Sciatic nerve (tissue), 2 donors: ENCODE measurements at places on chromosomes 11 and 22. TPM values are rescaled to one million over a fixed set of nuclear protein-coding genes. Genes with fewer than 3 reads are reported as not detected.

DNA sequence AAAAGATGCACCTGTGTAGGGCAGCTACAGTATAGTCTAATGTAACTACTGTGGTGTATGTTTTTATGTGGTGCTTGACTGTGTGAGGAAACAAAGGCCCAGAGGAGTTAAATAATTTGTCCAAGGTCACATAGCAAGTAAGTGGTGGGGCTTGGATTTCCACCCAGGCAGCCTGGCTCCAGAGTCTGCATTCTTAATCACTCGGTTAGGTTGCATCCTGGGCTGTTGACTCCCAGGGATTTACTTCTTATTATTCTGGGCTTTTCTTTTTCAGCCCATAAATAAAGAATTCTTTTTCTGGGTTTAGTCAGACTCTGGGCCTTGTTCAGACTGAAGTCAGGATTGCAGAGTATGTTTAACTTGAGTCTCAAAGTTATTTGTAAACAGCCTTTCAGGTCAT is 82.1 kb downstream of the ARHGAP42 start:
- no peak for DNase-seq

DNA sequence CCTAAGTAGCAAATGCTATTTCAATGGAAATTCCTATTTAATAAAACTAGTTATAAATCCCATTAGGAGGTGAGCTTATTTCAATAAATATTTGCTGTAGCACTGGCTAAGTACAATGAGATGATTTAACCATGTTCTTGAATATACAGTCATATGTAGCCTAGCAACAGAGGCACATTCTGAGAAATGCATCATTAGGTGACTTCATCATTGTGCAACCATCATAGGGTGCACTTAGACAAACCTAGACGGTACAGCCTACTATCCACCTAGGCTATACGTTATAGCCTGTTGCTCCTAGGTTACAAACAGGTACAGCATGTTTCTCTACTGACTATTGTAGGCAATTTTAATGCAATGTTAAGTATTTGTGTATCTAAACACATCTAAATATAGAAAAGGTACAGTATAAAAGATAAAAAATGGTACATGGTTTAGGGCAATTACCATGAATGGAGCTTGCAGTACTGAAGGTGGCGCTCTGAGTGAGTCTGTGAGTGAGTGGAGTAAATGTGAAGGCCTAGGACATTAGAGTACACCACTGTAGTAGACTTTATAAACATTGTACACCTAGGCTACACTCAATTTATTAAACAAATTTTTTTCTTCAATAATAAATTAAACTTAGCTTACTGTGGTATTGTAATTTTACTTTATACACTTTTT is 350.1 kb downstream of the CASP12 start:
- DNase-seq = no peak

DNA sequence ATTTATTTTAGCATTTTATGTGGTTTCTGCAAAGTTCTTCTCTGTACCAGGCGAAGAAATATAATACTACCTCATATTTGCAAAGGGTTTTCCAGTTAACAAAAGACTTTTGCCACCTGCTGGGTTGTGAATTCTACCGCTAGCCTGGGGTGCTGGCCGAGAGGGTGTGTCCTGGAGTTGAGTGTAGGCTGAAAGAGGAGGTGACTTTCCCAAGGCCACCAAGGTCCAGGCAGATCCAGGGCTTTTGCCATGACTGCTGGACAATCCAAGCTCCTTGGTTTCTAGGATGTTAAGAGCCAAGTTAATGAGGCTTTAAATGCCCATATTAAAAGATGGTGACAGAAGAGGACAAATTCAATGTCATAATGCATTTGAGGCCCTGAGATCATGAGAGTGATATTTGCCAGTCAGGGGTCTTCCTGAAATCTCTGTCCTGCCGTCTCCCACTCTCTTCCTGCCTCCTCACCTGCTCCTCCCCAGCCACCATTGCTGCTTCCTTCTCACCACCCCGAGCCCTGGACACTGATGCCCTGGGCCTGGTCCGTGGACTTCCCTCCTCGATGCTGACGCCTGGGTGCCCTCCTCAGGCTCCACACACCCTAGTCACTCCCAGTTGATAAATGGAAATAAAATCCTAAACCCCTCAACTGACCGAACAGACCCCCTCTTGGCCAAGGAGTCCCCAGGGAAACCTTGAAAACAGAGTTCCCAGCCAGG is 825.6 kb downstream of the TBC1D22A start:
- no peak for DNase-seq

Gene AQP11
- 1.4 TPM for total RNA-seq

DNA sequence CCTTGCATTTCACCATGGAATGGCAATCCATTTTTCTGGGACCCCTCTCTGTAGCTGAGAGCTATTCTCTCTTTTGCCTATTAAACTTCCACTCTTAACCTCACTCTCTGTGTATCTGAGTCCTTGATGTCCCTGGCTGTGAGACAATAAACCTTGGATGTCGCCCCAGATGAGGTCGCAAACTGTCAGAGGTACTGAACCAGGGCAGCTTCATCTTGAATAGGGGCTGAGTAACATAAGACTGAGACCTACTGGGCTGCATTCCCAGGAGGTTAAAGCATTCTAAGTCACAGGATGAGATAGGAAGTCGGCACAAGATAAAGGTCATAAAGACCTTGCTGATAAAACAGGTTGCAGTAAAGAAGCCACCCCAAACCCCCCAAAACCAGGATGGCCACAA is 68.0 kb downstream of the RSF1 start:
- no peak for DNase-seq

Gene RFPL3
- not detected for total RNA-seq

Gene RIBC2
- total RNA-seq = 0.22 TPM

GRCh38 chr11:117892651-117893050 is 16.2 kb upstream of the FXYD6 start:
- DNase-seq = no peak

GRCh38 chr11:7600205-7600775 is 73.0 kb downstream of the CYB5R2 start:
- peak; percentile 65 for DNase-seq

- no peak for DNase-seq
These were observed 605.7 kb downstream of the INSC start for GRCh38 chr11:15720460-15720859.

DNA sequence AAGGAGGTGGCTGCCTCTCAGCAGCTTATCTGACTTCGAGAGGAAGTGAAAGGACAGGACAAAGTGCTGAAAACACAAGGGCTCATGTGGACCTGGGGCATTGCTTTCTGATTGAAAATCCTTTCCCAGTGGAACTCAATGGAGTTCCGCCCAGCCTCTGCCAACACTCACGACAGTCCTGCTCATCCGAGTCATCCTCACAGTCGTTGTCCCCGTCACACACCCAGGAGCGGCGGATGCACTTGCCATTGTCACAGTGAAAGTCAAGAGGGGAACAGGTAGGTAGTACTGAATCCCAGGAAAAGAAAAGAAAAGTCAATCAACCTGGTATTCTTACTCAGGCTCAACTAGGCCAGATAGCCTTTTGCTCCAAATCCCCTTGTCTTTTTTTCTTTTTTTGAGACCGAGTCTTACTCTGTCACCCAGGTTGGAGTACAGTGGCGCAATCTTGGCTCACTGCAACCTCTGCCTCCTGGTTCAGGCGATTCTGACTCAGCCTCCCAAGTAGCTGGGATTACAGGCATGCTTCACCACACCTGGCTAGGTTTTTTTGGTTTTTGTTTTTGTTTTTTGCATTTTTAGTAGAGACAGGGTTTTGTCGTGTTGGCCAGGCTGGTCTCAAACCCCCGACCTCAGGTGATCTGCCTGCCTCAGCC is 18.1 kb downstream of the LRP4 start:
- no peak for DNase-seq

DNA sequence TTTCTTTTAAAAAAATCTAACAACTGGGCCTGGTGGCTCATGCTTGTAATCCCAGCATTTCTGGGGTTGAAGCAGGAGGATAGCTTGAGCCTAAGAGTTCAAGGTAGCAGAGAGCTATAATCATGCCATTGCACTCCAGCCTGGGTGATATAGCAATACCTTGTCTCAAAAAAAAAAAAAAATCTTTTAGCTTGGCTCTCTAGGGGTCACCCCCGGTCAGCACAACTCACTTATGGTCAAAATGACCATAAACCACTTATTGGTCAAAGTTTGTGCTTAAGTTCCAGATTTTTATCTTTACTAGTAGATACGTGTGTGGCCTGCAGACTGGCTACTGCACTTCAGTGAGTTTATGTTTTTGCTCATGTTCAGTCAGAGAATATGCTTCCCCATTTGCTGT is 6.3 kb upstream of the SPDYC start:
- DNase-seq = peak; percentile 7

DNA sequence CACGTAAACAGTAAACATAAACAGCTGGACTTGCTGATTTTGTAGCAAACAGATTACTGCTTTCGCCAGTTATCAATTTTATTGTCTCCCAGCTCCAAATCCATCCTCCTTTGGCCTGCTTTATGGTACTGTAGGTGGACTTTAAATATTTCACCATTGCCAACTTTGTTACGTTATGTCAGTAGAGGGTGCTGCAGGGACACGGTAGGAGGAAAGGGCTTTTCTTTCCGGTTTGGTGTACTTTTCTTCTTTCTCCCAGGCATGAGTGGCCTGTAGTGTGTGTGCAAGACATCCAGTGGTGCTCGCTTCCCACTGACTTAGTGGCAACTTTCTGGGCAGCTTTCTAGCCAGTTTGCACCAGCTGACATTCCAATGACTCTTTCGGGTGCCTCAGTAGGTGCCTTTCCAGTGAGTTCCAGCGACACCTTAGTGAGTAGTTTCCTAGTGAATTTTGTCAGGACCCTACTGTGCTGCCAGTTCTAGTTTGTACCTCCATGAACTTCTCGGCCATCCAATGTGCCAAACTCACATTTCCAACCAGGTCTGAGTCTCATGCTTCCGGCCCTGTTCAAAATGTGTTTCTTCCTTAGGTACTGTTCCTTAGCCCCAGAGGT is 267.6 kb upstream of the TENM4 start:
- DNase-seq = no peak
